Stimulated activated CD4-positive, alpha-beta T cell treated with anti-CD3 and anti-CD28 coated beads, Interleukin-2, amount 100 ng/mL, for 24 hours (primary cell): ENCODE measurements at places on chromosomes 1 and 21.

DNA sequence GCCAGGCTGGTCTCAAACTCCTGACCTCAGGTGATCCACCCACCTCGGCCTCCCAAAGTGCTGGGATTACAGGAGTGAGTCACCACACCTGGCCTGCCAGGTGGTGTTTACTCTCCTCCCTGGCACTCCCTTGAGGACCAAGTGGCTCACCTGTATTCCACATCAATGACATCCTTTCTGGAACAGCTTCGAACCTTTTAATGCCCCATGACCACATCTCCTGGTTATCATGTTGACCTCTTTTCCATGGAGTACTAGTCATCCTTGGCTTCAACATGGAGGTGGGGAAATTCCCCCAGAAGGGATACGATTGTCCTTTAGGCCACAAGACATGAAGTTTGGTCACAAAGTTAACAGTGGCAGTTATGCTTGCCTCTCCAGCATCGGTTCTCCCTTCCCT lies 66.9 kb downstream of the CDC7 start:
- no peak for DNase-seq

DNA sequence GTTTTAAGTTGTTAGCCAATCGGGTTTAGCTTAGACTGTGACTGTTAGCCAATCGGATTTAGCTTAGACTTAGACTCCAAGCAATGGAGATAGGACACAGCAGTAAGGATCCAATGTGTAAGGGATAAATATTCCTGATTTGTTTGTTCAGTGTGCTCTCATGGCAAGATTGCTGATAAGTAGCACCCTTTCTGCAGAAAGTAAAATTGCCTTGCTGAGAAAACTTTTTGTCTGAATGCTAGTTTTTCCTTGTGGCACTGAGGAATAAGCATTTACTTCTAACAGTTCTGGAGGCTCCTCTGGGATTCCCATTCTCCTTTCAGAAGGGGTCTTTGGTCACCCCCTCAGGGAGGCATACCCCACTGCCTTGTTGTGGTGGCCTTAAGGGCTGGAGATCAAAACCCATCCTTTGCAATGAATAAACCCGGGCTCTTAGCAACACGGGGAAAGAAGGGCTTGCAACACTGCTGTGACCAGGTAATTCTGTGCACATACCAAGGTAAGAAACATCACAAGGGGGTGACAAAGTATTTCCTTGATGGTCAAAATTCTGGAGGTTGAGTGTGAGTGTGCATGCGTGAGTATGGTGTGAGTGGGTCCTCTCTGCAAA lies 45.4 kb downstream of the SERINC2 start:
- no peak for DNase-seq

DNA sequence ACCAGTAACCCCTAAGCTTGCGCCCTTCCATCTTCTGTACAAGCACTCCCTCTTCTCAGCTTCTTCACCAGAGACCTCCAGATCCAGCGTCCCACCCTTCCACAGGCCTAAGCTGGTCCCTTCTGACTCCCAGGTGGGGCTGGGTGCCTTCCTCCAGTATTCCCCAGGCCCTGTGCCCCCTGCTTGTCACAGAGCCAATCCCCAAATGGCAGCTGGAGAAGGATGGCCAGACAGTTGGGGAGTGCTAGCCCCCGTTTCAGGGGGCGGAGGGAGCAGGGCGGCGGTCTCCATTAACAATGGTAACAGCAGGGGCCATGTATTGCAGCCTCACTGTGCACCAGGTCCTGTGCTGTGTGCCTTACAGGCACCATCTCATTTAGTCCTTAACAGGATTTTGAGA lies 85.7 kb downstream of the KCNN3 start:
- no peak for DNase-seq

GRCh38 chr1:242554577-242554976 lies 30.1 kb upstream of the PLD5 start:
- no peak for DNase-seq

GRCh38 chr1:48500541-48501450 lies 28.8 kb upstream of the SPATA6 start:
- DNase-seq: no peak

- DNase-seq: no peak
Measured at GRCh38 chr1:63651161-63651701, 58.0 kb downstream of the PGM1 start.

- no peak for DNase-seq
Measured at GRCh38 chr21:45892156-45892915, 89.2 kb upstream of the COL6A1 start.

- DNase-seq: no peak
Measured at GRCh38 chr1:115211071-115211745, 121.9 kb upstream of the TSPAN2 start.

- DNase-seq: no peak
Measured at GRCh38 chr1:63411066-63411465, 43.6 kb downstream of the ALG6 start.

DNA sequence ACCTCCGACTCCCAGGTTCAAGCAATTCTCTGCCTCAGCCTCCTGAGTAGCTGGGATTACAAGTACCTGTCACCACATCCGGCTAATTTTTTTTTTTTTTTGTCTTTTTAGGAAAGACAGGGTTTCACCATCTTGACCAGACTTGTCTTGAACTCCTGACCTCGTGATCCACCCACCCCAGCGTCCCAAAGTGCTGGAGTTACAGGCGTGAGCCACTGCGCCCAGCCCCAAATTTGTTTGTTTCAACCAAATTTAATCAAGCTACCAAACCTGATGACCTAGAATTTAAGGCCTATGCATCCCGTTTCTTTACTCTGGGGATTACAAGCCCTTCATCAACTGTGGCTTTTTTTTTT lies 58.3 kb upstream of the TBX15 start:
- no peak for DNase-seq

DNA sequence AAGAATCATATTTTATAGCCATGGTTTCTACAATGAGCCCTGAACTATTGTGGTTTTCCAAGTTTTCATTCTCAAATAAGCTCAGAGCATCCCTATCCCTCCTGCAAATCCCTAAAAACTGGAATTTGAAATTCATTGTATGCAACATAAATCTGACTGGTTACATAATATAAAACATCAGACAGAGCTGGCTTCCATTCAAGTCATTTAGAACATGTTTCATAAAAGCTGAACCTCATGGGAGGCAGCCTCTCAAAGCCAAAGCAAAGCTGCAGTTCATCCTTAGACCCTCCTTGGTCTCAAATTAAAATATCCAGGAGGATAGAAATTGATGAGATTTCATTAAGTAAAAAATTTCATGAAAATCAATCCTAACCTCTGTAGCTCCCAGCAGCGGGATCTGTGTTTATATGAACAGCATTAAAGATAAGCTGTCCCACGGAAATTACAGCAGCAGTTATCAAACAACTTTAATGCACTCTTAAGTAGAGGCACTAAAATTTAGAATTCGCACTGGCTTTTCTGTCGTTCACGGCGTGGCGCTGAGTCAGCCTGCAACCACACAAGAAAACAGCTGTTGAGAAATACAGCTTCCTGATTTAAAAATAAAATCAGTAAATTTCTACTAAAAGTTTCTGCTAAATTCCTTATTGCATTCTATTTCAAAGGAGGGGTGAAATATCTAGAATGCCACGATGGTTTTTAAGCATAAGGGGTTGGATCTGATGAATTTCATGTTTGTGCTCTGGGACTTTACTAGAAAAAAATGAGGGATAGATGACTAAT lies 99.9 kb upstream of the TIAM1 start:
- no peak for DNase-seq

- DNase-seq: no peak
Measured at GRCh38 chr1:234331507-234331906, 41.7 kb upstream of the COA6 start.

DNA sequence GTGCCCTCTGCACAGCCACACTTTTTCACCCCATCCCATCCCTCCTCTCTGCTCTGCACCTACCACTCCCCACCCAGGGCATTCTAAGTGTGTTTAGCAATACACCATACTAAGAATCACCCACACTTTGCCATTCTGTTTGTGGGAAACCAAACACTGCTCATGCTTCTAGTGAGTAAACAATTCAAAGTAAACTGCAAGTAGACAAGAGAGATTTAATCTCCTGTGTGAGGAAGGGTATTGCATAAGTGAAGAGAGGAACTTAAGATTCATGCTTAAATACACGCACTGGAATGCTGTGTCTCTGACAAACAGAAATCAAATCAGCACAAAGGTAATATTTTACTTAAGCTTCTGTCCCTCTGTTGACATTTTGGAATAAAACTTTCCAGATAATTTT lies 4.8 kb upstream of the EDARADD start:
- no peak for DNase-seq

DNA sequence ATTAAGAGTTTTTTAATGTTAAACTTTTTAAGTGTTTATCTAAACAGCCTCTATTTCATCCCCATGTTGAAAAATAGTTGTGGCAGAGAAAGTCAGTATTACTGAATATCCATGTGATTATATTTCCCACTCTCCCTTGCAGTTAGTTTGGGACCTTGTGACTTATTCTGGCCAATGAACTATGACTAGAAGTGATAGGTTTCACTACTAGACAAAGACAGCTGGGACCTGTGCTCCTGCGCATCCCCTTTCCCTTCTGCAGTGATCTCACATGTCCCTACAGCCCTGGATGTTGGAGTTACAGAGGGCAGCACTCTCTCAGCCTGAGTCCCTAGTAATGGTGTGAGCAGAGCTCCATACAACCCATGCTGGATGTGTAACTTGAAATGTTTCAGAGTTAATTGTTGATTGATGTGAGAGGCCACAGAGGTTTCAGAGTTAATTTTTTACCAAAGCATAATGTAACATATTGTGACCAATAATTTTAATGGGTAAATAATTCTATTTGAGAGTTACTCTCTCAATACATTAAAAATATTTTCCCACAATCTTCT lies 18.7 kb upstream of the SAMD13 start:
- no peak for DNase-seq

GRCh38 chr1:17687145-17687544 lies 68.0 kb upstream of the ACTL8 start:
- DNase-seq: no peak

- DNase-seq: no peak
Measured at GRCh38 chr1:41388510-41388909, 27.3 kb downstream of the FOXO6 start.

- no peak for DNase-seq
Measured at GRCh38 chr1:56094168-56094567, 485.2 kb downstream of the PLPP3 start.

DNA sequence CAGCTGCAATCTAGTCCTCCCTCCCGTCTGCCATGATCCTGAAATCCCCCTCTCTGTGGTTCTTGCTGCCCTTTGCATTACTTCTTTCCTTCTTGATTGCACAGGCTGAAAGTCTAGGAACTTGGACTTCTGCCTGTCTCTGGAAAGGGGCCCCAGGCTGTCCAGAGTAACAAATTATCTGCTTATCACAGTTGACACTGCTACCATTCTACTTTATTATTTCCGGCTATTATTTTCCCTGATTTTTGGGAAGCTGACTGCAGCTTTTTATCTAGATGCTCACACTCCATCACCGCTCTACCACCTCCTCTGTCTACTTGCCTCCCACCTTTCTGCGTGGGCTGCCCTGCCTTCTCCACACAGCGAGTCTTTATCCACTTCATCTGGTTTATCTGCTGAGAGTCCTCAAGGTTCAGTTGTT lies 202.1 kb upstream of the PLXNA2 start:
- DNase-seq: no peak

- DNase-seq: no peak
Measured at GRCh38 chr1:13628218-13628617, 44.6 kb downstream of the PDPN start.

DNA sequence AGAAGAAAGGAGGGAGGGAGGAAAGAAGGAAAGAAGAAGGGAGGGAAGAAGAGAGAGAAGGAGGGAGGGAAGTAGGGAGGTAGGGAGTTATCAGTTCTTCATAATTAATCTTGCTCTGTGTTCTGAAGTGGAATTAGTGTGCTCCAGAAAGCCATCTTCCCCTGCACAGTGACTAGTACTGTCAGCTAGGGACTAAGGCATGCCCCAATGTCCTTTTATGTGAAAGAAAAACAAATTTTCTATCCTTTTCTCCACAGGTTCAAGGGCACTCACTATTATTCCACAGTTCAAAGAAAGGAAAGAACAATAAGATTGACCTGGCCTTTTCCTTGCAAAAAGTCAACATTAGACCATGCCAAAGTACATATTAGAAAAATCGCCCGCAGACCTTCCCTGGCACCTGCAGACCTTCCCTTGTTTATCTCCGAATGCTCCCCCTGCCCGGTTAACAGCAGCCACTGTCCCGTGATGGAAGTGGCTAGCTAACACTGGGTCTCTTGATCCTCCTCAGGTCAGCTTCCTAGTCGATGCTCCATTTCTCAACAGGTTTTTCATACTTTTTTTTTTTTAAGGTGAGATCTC lies 107.2 kb upstream of the EDEM3 start:
- DNase-seq: no peak

DNA sequence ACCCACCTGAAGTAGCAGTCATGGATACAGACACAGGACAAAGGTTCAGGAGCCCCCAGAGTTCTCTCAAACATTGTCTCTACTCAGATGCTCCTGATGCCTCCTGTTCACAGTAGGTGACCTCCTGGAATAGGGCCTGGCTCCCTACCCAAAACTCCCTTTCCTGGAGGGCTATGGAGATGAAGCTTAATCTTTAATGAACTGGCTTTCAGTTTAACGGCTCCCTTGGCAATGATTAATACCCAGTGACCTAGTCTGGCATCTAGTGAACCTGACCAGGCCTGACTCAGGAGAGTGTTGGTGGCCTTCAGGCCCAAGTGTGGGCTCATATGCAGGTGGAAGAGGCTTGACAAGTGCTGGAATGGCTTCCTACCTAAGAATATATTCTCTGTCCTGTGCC lies 65.2 kb upstream of the TRABD2B start:
- DNase-seq: no peak

DNA sequence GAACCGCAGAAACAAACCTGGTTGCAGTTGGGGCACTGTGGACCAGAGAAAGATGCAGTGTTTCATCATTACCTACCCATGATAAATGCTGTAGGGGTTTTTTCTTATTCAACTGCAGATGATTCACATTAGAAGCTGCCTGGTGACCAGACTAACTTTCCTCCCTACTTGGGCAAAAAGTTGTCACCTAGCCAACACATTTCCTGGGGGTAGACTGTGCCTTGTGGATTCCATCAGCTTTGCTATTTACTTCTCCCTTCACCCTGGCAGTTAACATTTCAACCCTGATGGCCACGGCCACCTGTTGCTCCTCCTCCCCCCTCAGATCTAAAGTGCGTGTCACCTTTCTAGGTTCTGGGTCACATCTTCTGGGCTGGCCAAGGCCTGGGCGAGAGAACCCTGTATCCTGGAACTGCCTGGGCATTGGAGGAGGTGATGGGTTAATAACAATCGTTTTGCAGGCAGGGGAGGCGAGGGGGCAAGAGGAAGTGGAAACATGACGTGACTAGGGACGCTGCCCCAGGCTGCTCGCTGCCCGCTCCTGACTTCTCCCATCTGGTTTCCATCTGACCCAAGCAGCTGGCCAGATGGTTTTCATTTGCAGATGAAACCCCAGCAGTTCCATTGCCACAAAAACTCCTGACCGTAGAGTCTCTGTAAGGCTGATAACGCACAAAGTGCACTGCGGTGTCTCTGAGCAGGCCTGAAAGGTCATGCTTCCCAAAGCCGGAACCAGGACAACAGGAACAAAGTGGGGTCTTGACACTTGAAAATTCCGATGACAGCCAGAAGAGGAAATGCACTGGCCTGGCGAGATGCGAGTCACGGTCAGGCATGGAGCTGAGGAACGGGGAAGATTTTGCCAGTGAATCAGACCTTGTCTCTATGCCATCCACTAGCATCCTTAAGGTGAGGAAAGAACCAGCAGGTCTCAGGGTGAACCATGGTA lies 36.6 kb downstream of the CAPZB start:
- DNase-seq: no peak
